ENCODE measurements at places on chromosomes 3 and 15. TPM values are rescaled to one million over a fixed set of nuclear protein-coding genes. Genes with fewer than 3 reads are reported as not detected.
A peak's percentile ranks its signal among the peaks of the same experiment; 100 is the strongest.

- DNase-seq, result no peak
These were observed 45.9 kb upstream of the LIMD1 start for GRCh38 chr3:45548681-45549075.

CHCHD6 gene
- total RNA-seq, result 23.6 TPM

DNA sequence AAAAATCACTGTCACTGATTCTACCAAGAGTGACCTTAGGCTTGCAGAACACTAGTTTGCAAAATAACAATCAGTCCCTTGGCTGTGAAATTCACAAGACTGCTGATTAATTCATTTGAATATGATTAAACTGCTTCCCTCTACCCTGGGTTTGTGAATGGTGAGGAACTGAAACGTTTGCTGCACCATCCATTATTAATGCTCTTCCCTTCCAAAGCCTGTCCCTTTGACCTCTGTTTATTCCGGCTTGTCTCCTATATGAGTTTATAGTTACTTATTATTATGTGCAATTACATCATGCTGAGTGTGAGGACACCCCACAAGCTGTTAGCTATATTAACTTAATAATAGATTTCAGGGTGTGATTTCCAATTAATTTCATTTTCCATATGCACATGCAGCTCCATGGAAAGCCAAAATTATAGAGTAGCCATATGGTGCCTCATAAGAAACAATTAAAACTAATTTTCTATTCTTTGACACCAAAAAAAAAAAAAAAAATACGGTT lies 96.5 kb downstream of the SUCLG2 start:
- no peak for DNase-seq

DNA sequence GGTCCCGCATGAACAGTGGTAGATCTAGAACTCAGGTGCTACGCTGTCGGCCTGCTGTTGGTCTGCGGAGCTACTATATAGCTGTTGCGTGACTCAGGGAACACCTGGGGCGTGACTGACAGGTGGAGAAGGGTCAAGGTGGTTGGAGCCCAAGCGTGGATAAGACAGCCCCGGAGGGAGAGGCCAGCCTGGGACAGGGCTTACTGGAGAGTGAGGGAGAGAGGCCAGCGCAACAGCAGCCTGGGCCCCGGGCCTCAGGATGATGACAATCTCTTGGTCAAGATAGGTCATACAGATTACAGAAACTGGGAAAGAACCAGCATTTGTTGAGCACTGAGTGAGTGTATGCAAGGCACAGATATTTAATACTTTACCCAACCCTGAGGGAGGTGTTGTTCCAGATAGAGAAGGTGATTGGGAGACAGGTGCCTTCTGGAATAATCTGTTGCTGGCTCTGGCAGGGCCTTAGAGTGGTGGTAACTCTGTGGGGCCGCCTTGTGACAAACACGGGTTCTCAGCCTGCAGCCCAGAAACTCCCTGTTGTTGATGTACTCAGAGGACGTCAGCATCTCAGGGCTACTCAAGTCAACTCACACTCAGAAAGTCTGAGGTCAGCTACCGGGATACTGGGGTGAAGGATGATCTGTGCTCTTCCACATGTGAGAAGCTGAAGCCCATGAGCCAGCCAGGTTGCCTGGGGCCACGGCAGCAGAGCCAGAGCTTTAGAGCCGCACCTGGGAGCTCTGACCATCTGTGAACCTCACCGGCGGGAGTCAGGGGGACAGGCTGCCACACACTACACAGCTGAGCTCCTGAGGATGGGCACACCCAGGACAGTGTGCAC lies 265.4 kb upstream of the HES1 start:
- DNase-seq, result peak; percentile 78

XCR1 gene
- total RNA-seq, result not detected
